Adrenal gland (tissue), 19 donors: ENCODE measurements at places on chromosomes 1 and 21. TPM values are rescaled to one million over a fixed set of nuclear protein-coding genes. Genes with fewer than 3 reads are reported as not detected.

- DNase-seq = no peak
Measured at GRCh38 chr1:2412773-2413494, 570 bp upstream of the PEX10 start.

GRCh38 chr1:30788580-30789387, 31.2 kb upstream of the LAPTM5 start:
- DNase-seq = peak; percentile 83

DNA sequence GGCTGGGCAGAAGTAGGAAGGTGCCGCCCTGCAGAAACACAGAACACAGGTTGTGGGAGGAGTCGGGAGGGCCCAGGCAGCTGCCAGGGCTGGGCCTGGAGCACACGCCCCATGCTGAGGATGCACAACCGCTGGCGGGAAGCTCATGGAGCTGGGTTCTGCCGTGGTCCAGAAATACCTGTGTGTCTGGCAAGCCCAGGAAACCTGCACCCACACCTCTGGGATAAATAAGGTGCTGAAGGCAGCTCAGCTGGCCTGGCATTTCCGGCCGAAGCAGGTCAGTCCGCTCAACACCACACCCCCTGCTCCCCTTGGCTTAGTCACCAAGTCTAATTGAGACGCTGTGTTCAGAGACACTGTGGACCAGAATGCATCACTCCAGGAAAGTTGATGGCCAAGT, 32.1 kb downstream of the CTNNBIP1 start:
- no peak for DNase-seq

- no peak for DNase-seq
Measured at GRCh38 chr1:178494569-178494971, 2.2 kb downstream of the CLEC20A start.

DNA sequence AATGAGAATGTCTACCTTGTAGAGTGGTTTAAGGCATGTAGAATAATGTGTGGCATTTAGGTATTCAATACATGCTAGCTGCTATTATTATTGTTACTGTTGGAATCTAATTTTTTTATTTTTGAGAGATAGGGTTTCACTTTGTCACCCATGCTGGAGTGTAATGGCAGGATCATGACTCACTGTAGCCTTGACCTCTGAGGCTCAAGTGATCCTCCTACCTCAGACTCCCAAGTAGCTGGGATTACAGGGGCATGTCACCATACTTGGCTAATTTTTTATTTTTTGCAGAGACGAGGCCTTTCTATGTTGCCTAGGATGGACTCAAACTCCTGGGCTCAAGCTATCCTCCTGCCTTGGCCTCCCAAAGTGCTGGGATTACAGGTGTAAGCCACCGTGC, 61.9 kb downstream of the EPB41 start:
- no peak for DNase-seq

GRCh38 chr1:235468004-235468403, 36.2 kb downstream of the B3GALNT2 start:
- DNase-seq = no peak

The PDZK1IP1 gene
- total RNA-seq = 5.4 TPM

DNA sequence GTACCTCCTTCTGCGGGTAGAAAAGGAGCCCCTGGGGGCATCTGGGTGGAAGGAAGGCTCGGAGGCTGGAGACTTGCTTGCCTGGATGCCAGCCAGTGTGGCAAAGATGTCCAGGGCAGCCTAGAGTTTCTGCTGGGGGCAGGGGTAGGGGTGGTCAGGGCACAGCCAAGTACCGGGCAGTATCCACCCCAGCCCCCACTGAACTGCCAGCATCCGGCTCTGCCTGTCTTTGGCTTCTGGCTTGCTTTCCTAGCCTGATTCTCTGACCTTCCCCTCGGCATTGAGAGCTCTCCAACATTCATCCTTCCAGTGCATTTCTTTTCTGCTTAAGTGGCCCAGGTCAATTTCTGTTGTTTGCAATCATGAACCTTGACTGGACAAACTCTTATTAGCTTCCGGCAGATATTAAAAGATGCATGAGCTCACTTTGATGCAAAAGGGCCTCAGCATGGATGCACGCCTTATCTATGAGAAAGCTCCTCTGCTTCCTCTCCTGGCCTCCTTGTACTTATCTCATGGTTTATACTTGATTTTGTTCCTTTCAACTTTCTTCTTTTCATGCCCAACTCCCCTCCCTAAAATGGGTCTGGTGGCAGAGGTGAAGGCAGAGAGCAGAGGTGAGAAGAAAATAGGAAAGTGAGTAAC, 116.9 kb downstream of the HLCS start:
- peak; percentile 28 for DNase-seq

The FMO4 gene
- 2.4 TPM for total RNA-seq

- peak; percentile 54 for DNase-seq
Measured at GRCh38 chr1:32775640-32776337, 41.4 kb downstream of the YARS1 start.
